ENCODE measurements at places on chromosomes 6 and 20.

GRCh38 chr6:71375676-71376075 is 87.1 kb downstream of the OGFRL1 start:
- DNase-seq = no peak

DNA sequence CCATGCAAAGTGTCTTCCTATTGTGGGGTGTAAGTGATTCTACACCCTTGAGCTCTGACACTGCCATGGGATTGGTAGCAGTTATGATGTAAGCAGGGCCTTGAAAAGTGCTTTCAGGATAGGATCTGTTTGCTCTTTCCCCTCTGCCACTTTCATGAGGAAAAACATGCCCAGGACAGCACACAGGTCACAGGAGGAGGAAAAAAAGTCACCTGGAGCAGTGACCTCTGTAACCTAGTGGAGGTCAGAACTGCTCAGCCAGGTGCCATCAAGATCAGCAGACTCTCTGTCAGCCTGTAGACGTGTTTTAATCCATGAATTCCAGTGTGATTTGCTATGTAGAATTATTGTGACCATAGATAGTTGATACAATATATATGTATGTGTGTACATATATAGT is 92.7 kb upstream of the BMP2 start:
- no peak for DNase-seq

DNA sequence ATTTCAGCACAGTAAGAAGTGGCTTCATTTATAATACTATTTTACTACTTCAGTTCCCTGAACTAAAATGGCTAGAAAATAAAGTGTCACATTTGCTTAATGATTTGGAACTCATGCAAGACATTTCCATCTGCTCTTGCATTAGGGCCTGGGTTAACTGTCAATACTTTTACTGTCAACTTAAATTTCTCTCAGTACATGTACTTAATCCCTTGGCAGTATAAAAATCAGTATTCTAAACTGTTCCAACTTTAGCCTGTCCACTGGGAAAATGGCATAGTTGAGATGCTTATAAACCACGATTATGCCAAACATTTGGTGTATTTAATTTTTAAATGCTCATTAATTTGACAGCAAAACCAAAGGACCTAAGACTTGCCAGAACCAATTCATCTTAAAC is 154.5 kb downstream of the ASCC3 start:
- no peak for DNase-seq

DNA sequence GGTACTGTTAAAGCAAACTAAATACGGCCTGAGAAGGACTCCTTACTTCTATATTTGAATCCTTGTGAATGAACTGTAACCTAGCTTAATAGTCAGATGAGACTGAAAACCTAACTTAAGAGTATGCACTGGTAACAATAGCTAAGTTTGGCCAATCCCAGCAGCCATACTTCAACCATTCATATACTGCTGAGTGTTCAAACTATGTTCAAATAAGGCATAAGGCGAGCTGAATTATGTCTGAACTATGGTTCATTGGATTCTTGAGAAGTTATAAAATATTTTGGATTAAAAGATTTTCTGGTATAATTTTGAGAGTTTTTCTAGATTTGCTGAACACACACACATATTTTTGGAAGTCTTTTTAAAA is 2.2 kb downstream of the SMPDL3A start:
- no peak for DNase-seq

DNA sequence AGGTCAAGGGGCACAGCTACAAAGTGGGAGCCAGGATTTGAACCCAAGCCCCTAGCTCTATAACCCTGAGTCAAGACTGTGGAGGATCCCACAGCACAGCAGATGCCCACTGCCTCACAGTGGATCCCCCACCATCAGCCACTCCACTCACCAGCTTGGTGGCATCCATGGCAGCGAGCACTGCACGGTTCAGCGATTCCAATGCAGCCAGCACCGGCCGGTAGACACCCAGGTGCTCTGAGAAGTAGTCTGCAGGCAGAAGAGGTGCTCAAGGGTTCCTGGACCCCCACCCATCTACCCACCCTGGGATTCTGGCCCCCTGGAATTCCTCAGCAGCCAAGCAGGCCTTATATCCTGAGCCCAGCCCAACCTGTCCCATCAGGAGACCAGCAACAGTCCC is 2.5 kb downstream of the ACTL10 start:
- DNase-seq = no peak

GRCh38 chr6:114203460-114203859 is 139.4 kb downstream of the HS3ST5 start:
- no peak for DNase-seq

DNA sequence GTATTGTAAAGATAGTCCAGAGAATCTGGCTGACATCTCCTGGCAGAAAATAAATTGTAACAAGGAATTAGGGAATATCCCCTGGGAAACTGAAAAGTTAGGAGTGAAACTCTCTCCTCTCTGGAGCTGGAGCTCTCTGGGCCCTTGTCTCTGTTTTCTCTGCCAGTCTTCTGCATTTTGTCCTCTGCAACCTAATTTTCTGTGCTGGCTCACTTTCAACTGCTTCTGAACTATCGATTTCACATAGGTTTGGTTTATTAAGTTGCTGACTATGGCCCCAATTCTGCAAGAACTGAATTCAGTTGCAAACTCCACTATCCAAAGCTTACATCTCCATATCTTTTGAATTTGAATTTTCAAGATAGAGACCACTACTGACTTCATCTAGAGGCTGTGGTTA is 9.3 kb downstream of the TCF21 start:
- DNase-seq = no peak

GRCh38 chr6:157575436-157576145 is 194.6 kb downstream of the ZDHHC14 start:
- DNase-seq = no peak

- no peak for DNase-seq
These were observed 405.5 kb downstream of the UTRN start for GRCh38 chr6:144690666-144691065.

All from stimulated activated CD8-positive, alpha-beta memory T cell treated with anti-CD3 and anti-CD28 coated beads, Interleukin-7, amount 100 ng/mL, for 48 hours (primary cell).